WTC11 (cell line): ENCODE measurements at places on chromosomes 4 and X. TPM values are rescaled to one million over a fixed set of nuclear protein-coding genes. Genes with fewer than 3 reads are reported as not detected.

PLXNA3 gene
- 26.6 to 33.1 TPM (median 31.4 TPM) in 3 replicates for total RNA-seq

GRCh38 chr4:1053080-1053661, 41.7 kb downstream of the FGFRL1 start:
- no peak overlapping the region for H3K4me3 ChIP-seq
- DNase-seq: no peak
- peaks cover 8% of the 10 kb centered on the region; the same call in 1 of the 2 replicates for H3K4me1 ChIP-seq
- no peak overlapping the region for H3K27ac ChIP-seq

GRCh38 chrX:2502668-2503519, 2.1 kb upstream of the DHRSX start:
- H3K4me1 ChIP-seq: peaks cover 18% of the 10 kb centered on the region
- H3K4me3 ChIP-seq: no peak overlapping the region
- no peak for DNase-seq
- H3K27me3 ChIP-seq: no peaks in the 10 kb centered on the region
- no peaks in the 10 kb centered on the region for H3K36me3 ChIP-seq

DNA sequence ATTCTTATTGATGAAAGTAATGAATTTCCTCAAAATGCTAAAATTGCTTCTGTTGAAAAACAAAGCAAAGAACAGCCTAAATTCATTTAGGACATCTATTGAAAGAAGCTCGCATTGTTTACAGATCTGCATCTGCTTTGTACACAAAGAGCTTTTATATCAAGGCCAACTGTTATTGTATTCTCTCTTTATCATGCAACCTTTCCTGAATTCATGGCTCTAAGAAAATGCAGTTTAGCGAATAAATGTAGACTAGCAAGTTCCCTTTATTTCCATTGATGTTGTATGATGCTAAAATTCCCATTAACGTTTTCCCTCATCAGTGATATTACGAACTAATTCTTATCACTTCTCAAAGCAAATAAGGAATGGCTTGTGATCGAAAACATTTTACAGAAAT, 446.3 kb downstream of the MID1IP1 start:
- no peak overlapping the region for H3K4me3 ChIP-seq
- no peaks in the 10 kb centered on the region; the same call in 1 of the 2 replicates for H3K27me3 ChIP-seq
- no peak overlapping the region for H3K27ac ChIP-seq
- no peak for DNase-seq
- H3K36me3 ChIP-seq: no peaks in the 10 kb centered on the region

DNA sequence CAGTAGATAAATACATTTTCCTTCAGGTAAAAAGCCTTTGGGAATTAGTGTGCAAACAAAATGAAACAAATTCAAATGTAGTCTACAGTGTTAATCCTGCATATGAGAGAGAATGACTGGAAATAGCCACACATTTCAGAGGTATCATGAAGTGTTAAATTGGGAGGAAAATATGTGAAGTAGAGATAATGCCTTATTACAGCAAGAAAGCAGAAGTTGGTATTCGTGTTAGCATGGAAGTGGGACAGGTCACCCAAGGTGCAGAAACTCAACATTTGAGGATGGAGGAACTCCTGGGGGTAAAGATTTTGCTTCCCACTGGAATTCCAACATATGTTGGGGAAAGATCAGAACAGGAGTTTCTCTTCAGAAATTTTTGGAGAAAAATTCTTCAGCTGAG, 51.3 kb downstream of the EMCN start:
- H3K36me3 ChIP-seq: no peaks in the 10 kb centered on the region
- H3K27ac ChIP-seq: no peak overlapping the region
- no peaks in the 10 kb centered on the region for H3K27me3 ChIP-seq
- DNase-seq: no peak

DNA sequence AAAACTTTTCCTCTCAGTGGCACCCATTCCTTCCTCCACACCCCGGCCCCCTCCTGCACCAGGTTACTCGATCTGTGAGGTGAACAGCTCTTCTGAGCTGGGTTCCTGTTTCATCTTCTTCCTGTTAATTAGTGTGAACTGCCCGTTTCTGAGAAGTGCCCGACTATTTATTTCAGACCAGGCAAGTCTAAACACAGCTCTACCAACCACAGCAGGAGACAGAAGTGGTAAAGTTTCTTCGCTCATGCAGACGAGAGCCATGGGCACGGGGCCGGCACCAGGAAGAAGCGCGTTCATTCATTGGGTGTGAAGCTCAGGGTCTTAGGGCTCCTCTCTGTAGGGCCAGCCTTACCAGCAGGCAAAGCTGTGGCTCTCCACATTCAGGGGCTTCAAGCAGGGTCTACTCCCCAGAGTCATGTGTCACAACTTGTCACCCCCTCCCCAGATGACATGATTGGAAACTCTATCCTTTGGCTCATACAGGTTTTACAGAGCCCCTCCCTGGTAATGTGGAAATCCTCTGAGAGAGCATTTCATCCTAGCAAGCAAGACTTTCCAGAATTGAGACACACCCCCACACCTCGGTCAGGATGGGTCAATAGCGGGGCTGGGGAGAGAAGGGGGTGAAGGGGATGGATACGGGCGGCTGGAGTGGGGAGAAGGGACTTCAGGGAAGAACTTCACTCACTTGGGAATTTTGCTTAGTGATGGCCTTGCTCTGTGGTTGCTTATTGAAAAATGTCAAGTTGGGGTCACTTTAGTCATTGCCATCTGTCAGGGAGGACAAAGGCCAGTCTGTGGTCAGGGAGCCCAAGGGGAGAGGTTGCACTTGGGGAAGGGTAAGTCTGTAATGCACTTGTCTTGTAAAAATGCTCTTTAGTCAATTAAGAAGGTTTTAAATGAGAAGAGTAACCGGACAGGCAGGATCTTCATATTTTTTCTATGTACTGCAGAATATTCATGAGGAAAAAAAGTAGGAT, 121.6 kb upstream of the TRIM2 start:
- peaks cover 56% of the 10 kb centered on the region for H3K4me1 ChIP-seq
- no peak overlapping the region for H3K4me3 ChIP-seq
- DNase-seq: no peak
- H3K27ac ChIP-seq: peak overlapping the region; percentile 57
- H3K27me3 ChIP-seq: peaks cover 14% of the 10 kb centered on the region; the same call in 1 of the 2 replicates

DNA sequence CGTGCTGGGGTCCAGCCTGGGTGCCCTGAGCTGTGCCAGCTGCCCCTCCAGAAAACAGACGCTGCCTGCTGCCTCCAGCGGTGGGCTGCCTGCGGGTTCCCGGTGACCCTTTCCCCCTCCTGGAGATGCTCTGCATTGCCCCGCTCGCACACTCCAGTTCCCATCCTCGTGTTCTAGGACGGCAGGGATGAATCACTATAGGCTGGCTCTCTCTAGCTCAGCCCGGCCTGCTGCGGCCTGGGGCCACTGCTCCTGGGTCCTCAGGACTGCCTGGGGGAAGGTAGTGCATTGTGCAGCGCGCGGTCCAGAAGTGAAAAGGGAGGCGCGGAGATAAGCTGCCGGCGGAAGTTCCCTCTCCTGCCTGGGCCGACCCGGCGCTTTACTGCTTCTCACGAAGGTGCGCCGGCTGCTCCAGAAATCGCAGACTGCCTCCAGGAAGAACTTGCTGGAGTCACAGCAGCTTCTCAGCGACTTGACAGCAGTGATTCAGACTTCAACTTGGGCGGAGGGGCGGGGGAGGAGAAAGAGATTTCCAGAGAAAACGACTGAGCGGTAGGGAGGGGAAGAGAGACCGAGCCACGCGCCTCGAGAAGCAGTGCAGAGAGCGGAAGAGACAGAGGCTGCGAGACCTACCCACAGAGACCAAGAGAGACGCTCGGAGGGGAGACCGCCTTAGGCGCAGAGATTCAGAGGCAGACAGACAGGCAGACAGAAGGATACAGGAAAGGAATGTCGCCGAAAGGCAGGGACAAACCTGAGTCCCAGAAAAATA, 6.7 kb upstream of the MSX1 start:
- H3K4me3 ChIP-seq: peak overlapping the region; percentile 65
- no peak overlapping the region for H3K27ac ChIP-seq
- peaks cover 37% of the 10 kb centered on the region for H3K4me1 ChIP-seq

- H3K4me3 ChIP-seq: no peak overlapping the region
- no peak overlapping the region for H3K27ac ChIP-seq
- H3K36me3 ChIP-seq: peaks cover 3% of the 10 kb centered on the region
- H3K4me1 ChIP-seq: peaks cover 13% of the 10 kb centered on the region
- no peak for DNase-seq
These were observed 54.4 kb downstream of the KDM6A start for GRCh38 chrX:44927398-44927797.

GRCh38 chr4:150367326-150367725, 214.6 kb upstream of the MAB21L2 start:
- peaks cover 20% of the 10 kb centered on the region for H3K4me1 ChIP-seq
- no peaks in the 10 kb centered on the region for H3K36me3 ChIP-seq
- DNase-seq: peak; percentile 34
- H3K4me3 ChIP-seq: peak overlapping the region; percentile 29
- no peak overlapping the region for H3K27ac ChIP-seq

DNA sequence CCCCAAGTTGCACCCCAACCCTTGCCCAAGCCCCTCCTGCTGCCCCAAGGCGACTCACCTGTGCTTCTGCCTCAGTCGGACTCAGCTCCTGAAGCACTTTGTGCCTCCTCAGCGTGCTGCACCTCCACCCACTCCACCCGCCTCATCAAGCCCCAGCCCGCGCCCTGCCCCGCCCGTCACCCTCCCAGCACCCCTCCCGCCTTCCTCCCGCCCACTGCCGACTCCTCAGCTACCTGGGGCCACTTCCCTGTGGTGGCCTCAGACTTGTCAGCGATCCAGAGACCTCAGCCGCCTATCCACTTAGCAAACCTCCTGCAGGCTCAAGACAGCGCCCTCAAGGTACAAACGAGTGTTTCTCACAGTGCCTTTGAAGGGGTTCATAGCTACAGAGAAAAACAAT, 19.6 kb upstream of the IQCM start:
- peak; percentile 17 for DNase-seq
- H3K27ac ChIP-seq: no peak overlapping the region

DNA sequence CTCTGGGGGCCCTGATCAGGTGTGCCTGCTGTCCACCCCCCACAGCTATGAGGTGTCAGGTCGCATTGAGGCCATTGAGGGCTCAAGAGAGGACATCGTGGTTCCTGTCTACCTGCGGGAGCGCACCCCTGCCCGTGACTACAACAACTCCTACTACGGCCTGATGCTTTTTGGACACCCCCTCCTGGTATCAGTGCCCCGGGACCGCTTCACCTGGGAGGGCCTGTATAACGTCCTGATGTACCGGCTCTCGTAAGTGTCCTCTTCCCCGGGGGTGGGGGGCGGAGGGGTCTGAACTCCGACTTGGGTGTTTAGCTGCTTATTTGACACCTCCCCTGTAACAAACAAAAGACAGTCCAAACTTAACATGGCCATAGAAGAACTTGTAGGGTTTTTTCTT, 10.5 kb downstream of the USP11 start:
- no peaks in the 10 kb centered on the region for H3K27me3 ChIP-seq
- no peak for DNase-seq
- no peaks in the 10 kb centered on the region for H3K4me1 ChIP-seq
- H3K36me3 ChIP-seq: peaks cover 56% of the 10 kb centered on the region
- no peak overlapping the region for H3K4me3 ChIP-seq
- H3K27ac ChIP-seq: no peak overlapping the region

DNA sequence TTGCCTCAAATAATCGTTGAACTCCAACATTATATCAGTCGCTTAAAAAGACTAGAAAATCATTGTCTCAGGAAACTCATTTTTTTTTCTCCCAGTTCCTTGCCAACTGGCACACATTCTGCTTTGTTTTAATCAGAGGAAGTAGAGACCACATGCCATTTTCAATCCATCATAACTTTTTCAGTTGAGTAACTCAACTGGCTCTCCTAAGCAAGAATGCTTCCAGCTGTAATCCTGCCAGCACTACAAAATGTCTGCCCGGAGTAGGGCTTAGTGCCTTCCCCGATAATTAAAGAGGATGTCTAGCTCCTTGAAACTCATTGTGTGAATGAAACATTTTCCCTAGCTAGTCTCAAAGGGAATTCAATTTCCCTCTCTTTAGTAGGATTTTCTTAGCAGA, 33.0 kb downstream of the FREM3 start:
- peak overlapping the region; percentile 5; the same call in 1 of the 2 replicates for H3K27ac ChIP-seq
- no peaks in the 10 kb centered on the region; the same call in 1 of the 2 replicates for H3K4me1 ChIP-seq
- H3K27me3 ChIP-seq: no peaks in the 10 kb centered on the region; the same call in 1 of the 2 replicates
- H3K4me3 ChIP-seq: no peak overlapping the region

DNA sequence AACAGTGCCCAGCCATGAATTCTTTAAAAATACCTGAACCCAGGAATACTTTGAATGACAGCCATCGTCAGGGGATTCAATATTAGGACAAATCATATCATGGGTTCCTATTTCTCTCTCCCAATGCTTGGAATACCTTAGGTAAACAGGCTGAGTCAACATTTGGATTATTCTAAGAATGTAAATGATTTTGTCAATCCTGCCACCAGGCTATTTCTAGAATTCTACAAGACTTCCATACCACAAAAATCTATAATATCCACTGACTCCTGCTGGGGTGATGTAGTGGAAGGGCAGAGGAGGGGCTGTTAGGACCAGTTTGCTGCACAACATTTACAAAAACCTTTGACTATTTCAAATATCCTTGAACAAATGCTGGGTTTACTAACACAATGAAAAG, 65.2 kb downstream of the IGFBP7 start:
- H3K4me1 ChIP-seq: peaks cover 5% of the 10 kb centered on the region
- no peak for DNase-seq
- H3K27ac ChIP-seq: no peak overlapping the region
- H3K36me3 ChIP-seq: 0 out of 2 replicates have a peak, but pooled peaks cover 5% of the 10 kb centered on the region
- no peaks in the 10 kb centered on the region; the same call in 1 of the 2 replicates for H3K27me3 ChIP-seq
- H3K4me3 ChIP-seq: no peak overlapping the region

DNA sequence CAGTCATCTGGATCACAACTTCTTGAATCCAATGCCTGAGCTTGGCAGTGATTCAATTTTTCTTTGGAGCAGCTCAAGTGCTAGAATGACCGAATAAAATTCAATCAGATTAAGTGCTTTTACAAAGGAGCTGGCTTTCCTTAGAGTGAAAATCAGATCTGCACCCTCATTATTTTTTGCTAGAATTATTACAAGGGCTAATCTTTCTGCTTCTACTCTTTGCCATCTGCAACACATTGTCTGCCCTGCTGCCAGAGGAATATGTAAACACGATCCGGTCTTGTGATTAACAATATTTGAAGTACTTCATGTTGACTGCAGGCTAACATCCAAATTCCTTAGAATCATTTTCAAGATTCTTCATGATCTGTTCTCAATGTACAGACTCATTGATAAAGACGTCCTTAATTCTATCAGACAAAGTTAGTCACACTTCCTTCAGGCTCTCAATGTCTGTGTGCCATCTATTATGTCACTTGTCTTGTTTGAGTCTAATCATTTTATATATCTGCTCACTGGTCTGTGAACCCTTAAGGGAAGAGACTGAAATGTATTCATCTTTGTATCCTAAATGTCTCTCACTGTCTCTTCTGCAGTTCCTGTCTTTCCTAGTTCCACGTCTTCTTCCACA, 531.2 kb downstream of the GALNTL6 start:
- H3K4me3 ChIP-seq: no peak overlapping the region
- no peak for DNase-seq
- no peaks in the 10 kb centered on the region for H3K27me3 ChIP-seq
- H3K4me1 ChIP-seq: peaks cover 9% of the 10 kb centered on the region

DNA sequence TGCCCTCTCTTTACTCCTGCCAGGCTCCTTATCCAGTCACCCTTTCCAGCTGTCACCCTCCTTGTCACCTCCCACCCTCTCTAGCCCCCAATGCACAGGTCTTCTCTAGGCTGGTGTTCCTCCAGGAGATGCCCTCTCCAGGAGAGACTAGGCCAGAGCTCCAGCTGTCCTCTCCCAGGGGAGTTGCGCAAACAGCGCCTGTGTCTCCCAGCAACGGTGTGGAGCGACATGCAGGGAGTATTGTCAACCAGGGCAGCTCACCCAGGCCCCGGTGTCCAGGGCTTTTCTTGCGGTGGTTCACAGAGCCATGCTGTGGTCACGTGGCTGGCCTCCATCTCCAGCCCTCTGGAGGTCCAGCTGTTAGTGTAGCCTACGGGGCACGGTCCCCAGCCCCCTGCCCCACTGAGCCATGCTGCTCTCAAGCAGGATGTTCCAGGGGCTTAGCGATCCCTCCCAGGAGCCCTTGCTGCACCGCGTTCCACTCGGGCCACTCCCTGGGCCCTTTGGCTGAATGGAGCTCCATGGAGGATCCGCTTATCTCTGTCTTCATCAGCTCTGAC, 34.8 kb downstream of the CCNQ start:
- no peak overlapping the region for H3K4me3 ChIP-seq
- no peaks in the 10 kb centered on the region for H3K36me3 ChIP-seq
- H3K4me1 ChIP-seq: peaks cover 8% of the 10 kb centered on the region
